ENCODE measurements at places on chromosomes 5 and 9.

GRCh38 chr9:109639674-109640579, 140.1 kb upstream of the PALM2AKAP2 start:
- H3K4me1 ChIP-seq = peaks cover 9% of the 10 kb centered on the region
- H3K36me3 ChIP-seq = no peaks in the 10 kb centered on the region
- H3K27ac ChIP-seq = no peak overlapping the region
- DNase-seq = no peak

GRCh38 chr9:93592008-93592642, 15.7 kb downstream of the PHF2 start:
- no peaks in the 10 kb centered on the region for H3K27me3 ChIP-seq
- H3K4me3 ChIP-seq = no peak overlapping the region
- H3K27ac ChIP-seq = no peak overlapping the region
- H3K4me1 ChIP-seq = peaks cover 8% of the 10 kb centered on the region

- H3K4me3 ChIP-seq = no peak overlapping the region
- peaks cover 8% of the 10 kb centered on the region for H3K4me1 ChIP-seq
- no peaks in the 10 kb centered on the region for H3K36me3 ChIP-seq
- peak; percentile 57 for DNase-seq
- H3K27ac ChIP-seq = no peak overlapping the region
These were observed 10.7 kb upstream of the UBAC1 start for GRCh38 chr9:135971892-135972291.

DNA sequence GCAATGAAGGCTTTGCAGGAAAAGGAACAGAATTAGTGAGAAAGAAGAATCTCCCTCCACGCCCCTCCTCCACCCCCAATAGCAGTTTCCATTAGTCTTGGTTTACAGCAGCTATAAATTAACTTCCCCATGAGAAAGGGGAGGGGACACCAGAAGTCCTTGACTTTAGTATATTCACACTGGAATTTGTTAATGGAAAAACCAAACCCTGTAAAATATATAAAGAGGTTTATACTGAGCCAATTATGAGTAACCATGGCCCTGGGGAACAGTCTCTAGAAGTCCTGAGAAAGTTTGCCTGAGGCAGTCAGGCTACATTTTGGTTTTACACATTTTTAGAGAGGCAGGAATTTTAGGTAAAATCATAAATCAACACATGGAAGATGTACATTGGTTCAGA, 88.5 kb downstream of the ALDH1A1 start:
- H3K4me3 ChIP-seq = no peak overlapping the region
- H3K27me3 ChIP-seq = no peaks in the 10 kb centered on the region
- no peak overlapping the region for H3K27ac ChIP-seq
- DNase-seq = no peak

- H3K27me3 ChIP-seq = no peaks in the 10 kb centered on the region
- H3K27ac ChIP-seq = no peak overlapping the region
- H3K4me1 ChIP-seq = peaks cover 6% of the 10 kb centered on the region
- H3K4me3 ChIP-seq = no peak overlapping the region
These were observed 17.7 kb downstream of the MLLT3 start for GRCh38 chr9:20604562-20604961.

GRCh38 chr5:14356305-14356704, 213.2 kb downstream of the TRIO start:
- peaks cover 40% of the 10 kb centered on the region for H3K36me3 ChIP-seq
- H3K4me1 ChIP-seq = peaks cover 3% of the 10 kb centered on the region
- H3K4me3 ChIP-seq = no peak overlapping the region
- no peak overlapping the region for H3K27ac ChIP-seq
- H3K27me3 ChIP-seq = no peaks in the 10 kb centered on the region

- no peaks in the 10 kb centered on the region for H3K27me3 ChIP-seq
- H3K36me3 ChIP-seq = no peaks in the 10 kb centered on the region
- no peak overlapping the region for H3K27ac ChIP-seq
- peaks cover 17% of the 10 kb centered on the region for H3K4me1 ChIP-seq
- no peak overlapping the region for H3K4me3 ChIP-seq
These were observed 1.4 kb upstream of the DNAJA1 start for GRCh38 chr9:33023661-33024060.

DNA sequence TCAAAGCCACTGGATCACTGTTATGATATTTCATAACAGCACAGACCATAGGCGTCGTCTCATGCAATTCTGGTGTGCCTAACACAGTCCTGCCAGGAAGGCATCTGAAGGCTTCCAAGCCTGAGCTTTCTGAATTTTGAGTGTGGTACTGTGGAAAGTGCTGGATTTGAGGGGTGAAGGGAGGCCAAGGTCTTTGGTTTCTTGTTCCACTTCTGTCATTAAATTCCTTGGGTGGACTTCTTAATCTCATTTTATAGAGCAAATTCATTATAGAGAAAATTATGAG, 441.3 kb upstream of the PIK3R1 start:
- H3K27ac ChIP-seq = no peak overlapping the region
- H3K27me3 ChIP-seq = no peaks in the 10 kb centered on the region
- H3K4me1 ChIP-seq = no peaks in the 10 kb centered on the region
- DNase-seq = no peak
- no peaks in the 10 kb centered on the region for H3K36me3 ChIP-seq

GRCh38 chr9:30732060-30732459, 1652.4 kb upstream of the ACO1 start:
- no peaks in the 10 kb centered on the region for H3K36me3 ChIP-seq
- H3K4me1 ChIP-seq = no peaks in the 10 kb centered on the region
- no peak for DNase-seq
- no peak overlapping the region for H3K27ac ChIP-seq

DNA sequence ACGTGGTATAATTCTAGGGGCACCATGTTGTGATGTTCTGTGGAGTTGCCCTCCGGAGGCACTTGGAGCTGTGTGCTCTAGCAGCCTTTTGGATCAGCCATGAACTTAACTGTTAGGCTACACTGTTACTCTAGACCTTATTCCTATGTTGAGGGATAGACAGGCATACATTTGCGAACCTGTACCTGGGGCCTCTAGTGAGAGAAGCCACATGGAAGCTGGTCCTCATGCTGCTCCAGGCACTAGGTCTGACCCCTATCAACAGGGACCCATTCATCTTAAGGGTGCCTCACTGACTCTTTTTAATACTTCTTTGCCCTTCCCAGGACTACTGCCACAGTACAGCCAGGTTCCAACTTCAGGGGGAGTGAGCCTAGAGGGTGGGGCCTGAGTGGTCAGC, 594.8 kb downstream of the RAB3C start:
- no peak overlapping the region for H3K27ac ChIP-seq
- no peaks in the 10 kb centered on the region for H3K36me3 ChIP-seq
- no peak for DNase-seq
- no peak overlapping the region for H3K4me3 ChIP-seq
- H3K27me3 ChIP-seq = no peaks in the 10 kb centered on the region

- no peaks in the 10 kb centered on the region for H3K4me1 ChIP-seq
- H3K27me3 ChIP-seq = no peaks in the 10 kb centered on the region
- no peak overlapping the region for H3K4me3 ChIP-seq
These were observed 32.2 kb downstream of the NSA2 start for GRCh38 chr5:74798977-74799911.

GRCh38 chr5:120869831-120870230, 405.7 kb downstream of the PRR16 start:
- H3K27ac ChIP-seq = no peak overlapping the region
- H3K27me3 ChIP-seq = no peaks in the 10 kb centered on the region
- no peak for DNase-seq
- H3K36me3 ChIP-seq = no peaks in the 10 kb centered on the region

DNA sequence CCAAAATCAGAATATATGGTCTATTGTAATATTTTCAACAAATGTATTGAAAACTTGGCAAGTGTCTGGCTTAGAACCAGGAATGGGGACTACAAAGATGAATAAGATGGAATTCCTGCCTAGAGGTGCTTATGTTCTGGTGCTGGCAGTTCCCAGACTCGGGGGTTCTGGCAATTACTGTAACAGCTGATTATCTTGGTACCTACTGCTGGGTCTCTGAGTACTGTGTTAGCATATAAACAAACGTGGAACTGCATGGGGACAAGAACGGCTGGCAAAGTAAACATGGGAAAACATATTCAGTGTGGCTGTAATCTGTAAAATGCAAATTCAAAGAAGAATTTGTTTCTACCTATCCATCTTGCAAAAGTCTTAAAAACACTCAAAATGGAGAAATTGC, 89.9 kb downstream of the SLC24A2 start:
- no peaks in the 10 kb centered on the region for H3K4me1 ChIP-seq
- H3K36me3 ChIP-seq = no peaks in the 10 kb centered on the region
- no peak overlapping the region for H3K4me3 ChIP-seq
- no peaks in the 10 kb centered on the region for H3K27me3 ChIP-seq
- no peak overlapping the region for H3K27ac ChIP-seq

DNA sequence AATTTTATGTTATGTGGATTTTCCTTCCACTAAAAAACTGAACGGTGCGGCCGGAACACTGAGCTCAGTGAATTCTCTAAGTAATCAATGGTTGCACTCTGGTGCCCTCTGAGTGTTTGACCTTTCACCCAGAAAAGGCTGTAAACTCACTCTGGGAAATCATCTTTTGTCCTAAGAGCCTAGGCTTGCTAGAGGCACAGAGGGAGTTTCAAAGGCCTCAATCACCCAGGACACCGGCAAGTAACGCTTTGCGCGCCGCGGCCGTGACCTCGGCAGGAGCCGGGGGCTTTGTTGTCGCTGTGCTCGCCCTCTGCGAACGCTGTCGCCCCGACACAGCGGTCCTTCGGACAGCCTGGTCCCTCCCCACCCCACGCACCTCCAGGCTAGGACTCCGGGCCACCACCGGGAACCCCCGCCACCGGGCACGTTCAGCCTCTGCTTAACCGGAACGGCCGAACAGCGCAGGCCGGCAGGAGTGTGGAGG, 703 bp downstream of the ISCA1 start:
- H3K36me3 ChIP-seq = no peaks in the 10 kb centered on the region
- peak overlapping the region; percentile 88 for H3K4me3 ChIP-seq
- H3K27ac ChIP-seq = peak overlapping the region; percentile 94
- peaks cover 14% of the 10 kb centered on the region for H3K4me1 ChIP-seq
- no peak for DNase-seq
- no peaks in the 10 kb centered on the region for H3K27me3 ChIP-seq

DNA sequence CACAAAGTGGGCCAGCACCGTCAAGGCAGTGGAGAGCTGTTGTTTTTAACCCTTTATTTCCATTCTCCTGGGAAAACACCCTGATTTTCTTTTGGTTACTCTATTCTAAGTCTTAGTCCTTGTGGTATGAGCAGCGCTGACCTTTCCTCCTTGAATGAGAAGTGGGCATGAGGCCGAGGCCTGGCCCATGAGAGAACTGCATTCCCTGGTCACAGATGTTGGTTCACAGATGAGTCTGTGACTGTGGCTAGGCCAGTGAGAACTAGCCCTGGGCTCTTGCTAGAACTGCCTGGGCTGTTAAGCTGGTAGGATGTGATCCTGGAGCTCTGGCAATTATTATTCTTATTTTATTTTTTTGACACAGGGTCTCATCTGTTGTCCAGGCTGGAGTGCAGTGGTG, 71.7 kb upstream of the KLF9 start:
- no peaks in the 10 kb centered on the region for H3K4me1 ChIP-seq
- no peak overlapping the region for H3K4me3 ChIP-seq
- no peaks in the 10 kb centered on the region for H3K36me3 ChIP-seq
- DNase-seq = no peak
- no peak overlapping the region for H3K27ac ChIP-seq
- H3K27me3 ChIP-seq = no peaks in the 10 kb centered on the region

DNA sequence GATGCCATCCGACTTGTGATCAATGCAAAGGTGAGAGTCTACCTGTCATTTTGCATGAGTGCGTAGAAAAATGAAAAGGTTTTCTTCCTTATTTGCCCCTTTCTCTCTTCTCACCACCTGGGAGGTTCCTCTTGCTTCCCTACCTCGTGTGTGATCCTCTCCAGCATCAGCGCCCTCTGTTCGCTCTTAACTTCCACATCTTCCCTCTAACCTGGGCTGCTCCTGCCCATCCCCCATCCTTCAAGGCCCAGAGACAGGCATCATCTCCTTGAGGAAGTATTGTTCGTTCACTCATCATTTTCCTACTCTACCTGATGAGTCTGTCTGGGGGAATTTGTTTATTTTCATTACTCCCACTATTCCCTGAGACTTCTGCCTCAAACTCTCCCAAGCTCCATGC, 55.8 kb downstream of the RFK start:
- H3K4me1 ChIP-seq = no peaks in the 10 kb centered on the region
- H3K36me3 ChIP-seq = no peaks in the 10 kb centered on the region

- H3K4me1 ChIP-seq = no peaks in the 10 kb centered on the region
- no peak overlapping the region for H3K27ac ChIP-seq
- H3K27me3 ChIP-seq = no peaks in the 10 kb centered on the region
- H3K36me3 ChIP-seq = no peaks in the 10 kb centered on the region
- peak; percentile 3 for DNase-seq
These were observed 185.0 kb upstream of the ELL2 start for GRCh38 chr5:96146675-96147074.

DNA sequence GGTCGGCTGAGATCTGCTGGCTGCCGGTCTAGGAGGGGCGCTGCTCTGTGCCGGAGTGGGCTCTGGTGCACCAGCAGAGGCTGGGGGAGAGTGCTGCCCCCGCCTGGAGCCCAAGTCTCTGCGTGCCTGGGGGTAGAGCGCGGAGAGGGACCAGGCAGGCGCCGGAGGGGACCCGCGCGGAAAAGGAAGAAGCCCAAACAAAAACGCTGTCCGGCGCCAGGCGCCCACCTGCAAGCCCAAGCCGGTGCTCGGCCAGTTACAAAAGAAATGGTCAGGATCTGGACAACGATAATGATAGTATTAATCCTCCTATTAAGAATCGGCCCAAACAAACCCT, 571 bp upstream of the S1PR3 start:
- H3K4me3 ChIP-seq = no peak overlapping the region
- DNase-seq = no peak
- no peaks in the 10 kb centered on the region for H3K36me3 ChIP-seq
- H3K27me3 ChIP-seq = peaks cover 45% of the 10 kb centered on the region

DNA sequence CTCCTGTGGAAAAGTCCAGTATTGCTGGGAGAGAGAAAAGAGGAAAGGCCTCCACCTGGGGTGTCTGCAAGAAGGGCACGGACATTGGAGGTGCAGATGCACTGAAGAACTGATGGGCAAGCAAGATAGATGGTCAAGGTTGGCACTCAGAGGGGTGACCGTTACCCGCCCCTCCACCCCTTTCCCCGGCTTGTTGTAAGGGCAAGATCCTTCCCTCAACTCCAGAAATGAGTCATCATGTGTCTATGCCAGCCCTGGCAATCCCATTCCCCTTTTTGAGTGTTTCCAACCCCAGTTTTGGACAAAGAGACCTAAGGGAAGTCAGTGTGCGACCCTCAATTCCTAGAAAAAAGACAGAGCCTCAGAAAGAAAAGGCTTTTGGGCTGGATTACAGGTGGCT, 34.9 kb upstream of the ATP6V1G1 start:
- no peak for DNase-seq
- no peak overlapping the region for H3K27ac ChIP-seq
- no peaks in the 10 kb centered on the region for H3K36me3 ChIP-seq

DNA sequence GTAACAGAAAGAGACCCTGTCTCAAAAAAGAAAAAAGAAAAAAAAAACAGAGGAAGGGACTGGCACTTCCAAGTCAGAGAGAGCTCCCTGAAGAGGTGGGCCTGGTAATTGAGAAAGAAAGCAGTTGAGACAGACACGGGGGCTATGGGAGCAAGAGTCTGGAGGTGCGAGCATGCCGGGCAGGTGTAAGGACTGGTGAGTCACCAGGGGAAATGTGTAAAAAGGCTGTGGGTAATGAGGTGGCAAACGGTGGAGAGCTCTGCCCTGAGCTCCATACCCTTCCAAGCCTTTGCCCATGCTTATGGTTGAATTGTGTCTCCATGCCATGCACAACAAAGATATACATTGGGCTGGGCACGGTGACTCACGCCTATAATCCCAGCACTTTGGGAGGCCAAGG, 18.0 kb upstream of the JADE2 start:
- no peak overlapping the region for H3K4me3 ChIP-seq
- H3K4me1 ChIP-seq = no peaks in the 10 kb centered on the region
- no peaks in the 10 kb centered on the region for H3K36me3 ChIP-seq
- H3K27me3 ChIP-seq = no peaks in the 10 kb centered on the region
- no peak for DNase-seq
- H3K27ac ChIP-seq = no peak overlapping the region

- no peak overlapping the region for H3K27ac ChIP-seq
- no peak for DNase-seq
- peaks cover 6% of the 10 kb centered on the region for H3K4me1 ChIP-seq
- H3K4me3 ChIP-seq = no peak overlapping the region
- no peaks in the 10 kb centered on the region for H3K36me3 ChIP-seq
These were observed 84.2 kb downstream of the YIPF5 start for GRCh38 chr5:144086295-144086694.

All from B cell (primary cell).